ENCODE measurements at places on chromosomes 2 and 18.
A peak's percentile ranks its signal among the peaks of the same experiment; 100 is the strongest.

GRCh38 chr18:623761-624620 lies 27.2 kb downstream of the CLUL1 start:
- DNase-seq = peak; percentile 34

- peak; percentile 68 for DNase-seq
Observed at GRCh38 chr18:53796040-53796729, 428.3 kb downstream of the MBD2 start.

- DNase-seq = peak; percentile 100
Observed at GRCh38 chr2:69914164-69914949, 552 bp upstream of the MXD1 start.

DNA sequence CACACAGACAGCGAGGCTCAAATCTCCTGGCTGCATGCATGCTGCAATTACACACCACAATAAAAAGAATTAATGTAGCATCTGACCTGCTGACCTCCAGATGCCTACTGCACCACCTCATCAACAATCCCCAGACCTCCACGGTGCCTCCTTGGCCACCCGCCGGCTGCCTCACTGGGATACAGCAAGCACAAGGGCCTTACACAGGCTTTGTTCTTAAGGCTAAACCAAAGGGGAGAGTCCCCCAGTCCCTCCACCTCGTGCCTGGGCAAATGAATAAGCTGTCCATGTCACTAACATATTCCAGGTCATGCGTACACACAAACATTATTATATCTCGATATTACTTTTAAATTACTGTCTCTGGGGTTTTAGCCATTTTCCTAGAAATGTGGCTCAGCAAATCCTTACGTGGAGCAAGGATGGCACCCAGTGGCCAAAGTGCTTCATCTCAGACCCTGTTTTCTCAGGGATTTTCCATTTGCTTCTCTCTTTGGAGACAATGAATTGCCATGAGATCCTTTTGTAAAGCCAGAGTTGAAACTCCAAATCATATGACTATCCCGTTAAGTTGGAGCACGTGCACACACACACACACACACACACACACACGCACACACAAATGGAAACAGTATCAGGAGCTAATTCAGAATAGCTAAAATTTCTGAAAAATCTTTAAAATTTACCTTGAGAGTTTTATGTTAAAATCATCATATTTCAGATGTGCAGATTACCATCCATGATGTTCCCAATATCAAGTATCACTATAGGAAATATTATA lies 313.8 kb downstream of the PDE11A start:
- peak; percentile 35 for DNase-seq

GRCh38 chr2:179592167-179592936 lies 269.1 kb downstream of the ZNF385B start:
- no peak for DNase-seq

- no peak for DNase-seq
Observed at GRCh38 chr2:15298770-15299169, 262.4 kb downstream of the NBAS start.

- peak; percentile 35 for DNase-seq
Observed at GRCh38 chr2:202541137-202541536, 93.6 kb upstream of the FAM117B start.

DNA sequence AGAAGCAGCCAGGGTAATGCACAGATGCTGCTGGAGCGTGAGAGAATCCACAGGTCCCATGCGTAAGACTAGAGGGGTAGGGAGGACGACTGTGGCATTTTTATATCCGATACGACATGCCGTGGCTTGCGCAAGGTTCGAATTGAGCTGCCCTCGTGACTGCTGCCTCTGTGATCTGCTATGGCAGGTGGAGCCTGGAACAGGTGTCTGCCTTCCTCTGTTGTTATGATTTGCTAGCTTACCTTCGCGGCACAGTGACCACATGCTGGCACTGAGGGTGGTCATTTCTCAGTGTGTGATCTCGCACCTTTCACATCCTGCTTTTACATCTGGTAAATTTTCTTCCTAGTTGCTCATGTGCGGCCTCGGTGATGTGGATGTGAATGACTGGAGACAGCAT lies 240.2 kb downstream of the ALPK2 start:
- no peak for DNase-seq

- DNase-seq = peak; percentile 67
Observed at GRCh38 chr18:44654573-44654972, 26.1 kb upstream of the SETBP1 start.

- DNase-seq = no peak
Observed at GRCh38 chr2:74426181-74426758, 4.7 kb downstream of the WDR54 start.

GRCh38 chr2:234932591-234933168 lies 19.1 kb upstream of the SH3BP4 start:
- DNase-seq = no peak

GRCh38 chr2:61962095-61962984 lies 56.9 kb downstream of the COMMD1 start:
- peak; percentile 20 for DNase-seq

DNA sequence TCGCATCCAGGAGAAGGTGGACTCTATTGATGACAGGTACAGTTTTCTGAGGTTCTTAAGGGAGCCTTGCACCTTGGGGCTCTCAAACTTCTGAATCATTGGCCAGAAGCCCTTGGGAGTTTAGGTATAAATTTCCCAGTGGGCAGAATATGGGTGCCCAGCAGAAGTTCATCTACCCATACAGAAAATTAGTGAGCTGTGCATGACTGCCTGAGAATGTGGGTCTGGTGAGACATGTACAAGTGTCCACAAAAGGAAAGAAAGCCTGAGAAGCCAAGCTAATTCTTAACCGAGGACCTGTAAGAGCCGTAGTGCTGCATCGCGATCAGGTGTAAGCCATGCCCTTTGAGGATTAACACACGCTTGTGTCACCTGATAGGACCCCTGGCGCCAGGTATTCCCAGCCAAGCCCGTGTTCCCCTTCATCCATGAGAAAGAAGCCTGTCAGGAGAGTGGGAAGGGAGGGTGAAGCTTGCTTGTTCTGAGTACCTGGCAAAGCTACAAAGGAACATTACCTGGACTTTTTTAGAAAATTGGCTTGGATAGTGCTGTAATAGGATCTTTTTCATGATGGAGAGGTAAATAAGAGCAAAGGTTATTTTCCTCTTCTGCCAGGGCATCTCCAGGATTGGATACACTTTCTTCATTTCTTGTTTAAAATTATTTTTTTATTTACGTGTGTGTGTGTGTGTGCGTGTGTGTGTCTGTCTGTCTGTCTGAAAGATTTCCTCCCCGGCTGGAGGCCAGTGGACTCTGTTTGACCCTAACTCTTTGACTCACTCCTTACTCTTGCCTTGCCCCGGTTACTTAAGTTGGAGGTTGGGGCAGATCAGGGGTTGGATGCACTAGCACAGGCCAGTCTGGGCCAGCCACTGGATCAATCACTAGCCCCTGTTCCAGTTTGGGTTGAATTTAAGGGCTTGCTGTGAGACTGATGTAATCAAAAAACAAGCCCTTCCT lies 90.4 kb upstream of the EML6 start:
- peak; percentile 62 for DNase-seq

All from NCI-H226 (cell line).